Stimulated activated CD8-positive, alpha-beta memory T cell treated with anti-CD3 and anti-CD28 coated beads, Interleukin-7, amount 100 ng/mL, for 4 hours (primary cell): ENCODE measurements at places on chromosomes 12 and 14.
A peak's percentile ranks its signal among the peaks of the same experiment; 100 is the strongest.

- DNase-seq = no peak
Observed at GRCh38 chr12:9345171-9345570, 137.0 kb upstream of the PZP start.

DNA sequence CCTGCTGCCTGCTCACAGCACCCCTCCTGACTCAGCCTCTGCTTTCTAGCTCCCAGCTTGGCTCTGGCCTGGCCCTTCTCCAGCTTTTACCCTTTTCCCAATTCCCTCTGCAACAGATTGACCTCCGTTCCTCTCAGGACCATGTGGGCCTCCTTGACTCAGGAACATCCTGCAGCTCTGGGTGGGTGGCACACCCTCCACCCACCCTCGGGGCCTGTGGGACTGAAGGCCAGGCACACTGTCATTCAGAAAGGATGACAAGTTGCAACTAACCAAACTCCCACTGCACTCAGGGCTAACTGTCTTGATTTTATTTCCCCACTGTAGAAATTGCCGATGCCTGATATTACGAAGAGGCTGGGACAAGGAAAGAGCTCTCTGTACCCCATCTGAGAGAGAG lies 59.4 kb downstream of the HELB start:
- DNase-seq = no peak

DNA sequence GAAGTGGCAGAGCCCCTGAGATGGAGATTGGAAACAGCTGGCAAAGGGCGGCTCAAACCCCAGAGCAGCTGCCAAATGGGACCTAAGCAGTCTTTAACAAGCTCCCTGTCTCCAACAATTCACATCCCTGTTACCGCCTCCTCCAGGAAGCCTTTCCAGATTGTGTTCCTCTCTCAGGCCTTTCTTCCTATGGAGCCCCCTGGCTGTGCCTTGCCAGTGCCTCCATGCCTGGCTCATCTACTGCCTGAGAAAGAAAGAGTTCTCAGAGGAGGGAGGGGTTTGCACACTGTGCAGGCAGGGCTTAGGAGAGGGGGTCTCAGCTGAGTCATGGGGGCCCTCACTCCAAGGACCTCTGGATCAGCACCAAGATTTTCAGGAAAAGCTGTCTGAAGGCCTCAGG lies 8.8 kb upstream of the KRT74 start:
- DNase-seq = no peak

GRCh38 chr14:104634138-104634760 lies 29.7 kb upstream of the TMEM179 start:
- no peak for DNase-seq

- DNase-seq = peak; percentile 46
Observed at GRCh38 chr12:108635201-108635996, 1.7 kb upstream of the SELPLG start.

DNA sequence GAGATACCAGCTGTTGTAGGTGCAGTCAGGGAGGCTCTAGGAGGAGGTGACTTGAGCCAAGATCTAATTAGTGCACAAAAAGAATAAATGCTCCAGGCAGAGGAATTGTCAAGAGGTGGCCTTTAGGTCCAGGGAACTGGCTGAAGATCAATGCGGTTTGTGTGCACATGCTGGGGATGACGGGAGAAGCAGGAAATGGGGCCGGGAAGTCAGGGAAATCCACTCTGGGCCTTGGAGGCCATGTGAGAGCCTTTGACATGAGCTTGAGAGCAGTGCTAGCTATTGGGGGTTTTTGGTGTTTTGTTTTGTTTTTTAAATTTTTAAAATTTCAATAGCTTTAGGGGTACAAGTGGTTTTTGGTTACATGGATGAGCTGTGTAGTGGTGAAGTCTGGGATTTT lies 67.4 kb downstream of the MVK start:
- DNase-seq = no peak

DNA sequence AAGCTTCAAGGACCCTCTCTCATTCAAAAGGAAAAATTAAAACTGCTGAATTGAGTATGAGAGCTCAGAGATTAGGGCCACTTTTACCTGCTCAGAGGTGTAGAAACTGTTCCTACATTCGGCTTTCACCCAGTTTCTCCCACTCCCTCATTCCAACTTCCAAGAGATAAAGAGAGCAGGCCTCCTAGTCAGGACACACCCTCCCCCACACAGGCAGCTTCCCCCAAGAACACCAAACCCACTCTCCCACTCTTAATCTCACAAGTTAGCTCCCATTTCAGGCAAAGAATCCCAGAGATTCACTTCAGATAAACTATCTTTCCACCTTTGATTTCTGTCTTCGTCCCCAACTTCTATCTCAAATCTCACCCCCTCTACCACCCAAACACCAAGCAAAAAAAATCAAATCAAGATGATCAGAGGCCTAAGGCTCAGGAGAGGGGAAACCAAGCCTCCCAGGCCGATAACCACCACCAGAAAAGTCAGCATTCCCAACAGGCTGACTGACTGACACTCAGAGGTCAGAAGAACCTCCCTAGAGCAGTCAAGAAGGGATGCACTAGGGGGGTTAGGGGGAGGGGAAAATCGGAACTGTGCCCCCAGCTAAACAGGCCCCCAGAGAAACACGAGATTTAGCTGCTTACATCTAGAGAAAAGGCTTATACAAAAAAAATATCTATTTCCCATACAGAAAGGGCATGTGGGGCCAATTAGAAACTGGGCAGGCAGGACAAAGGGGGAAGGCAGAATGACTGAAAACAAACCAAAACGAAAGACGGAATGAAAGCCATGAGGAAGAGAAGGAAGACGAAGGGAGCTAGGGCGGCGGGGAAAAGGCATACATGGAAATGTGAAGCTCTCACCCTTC lies 13.2 kb upstream of the CDH24 start:
- no peak for DNase-seq

DNA sequence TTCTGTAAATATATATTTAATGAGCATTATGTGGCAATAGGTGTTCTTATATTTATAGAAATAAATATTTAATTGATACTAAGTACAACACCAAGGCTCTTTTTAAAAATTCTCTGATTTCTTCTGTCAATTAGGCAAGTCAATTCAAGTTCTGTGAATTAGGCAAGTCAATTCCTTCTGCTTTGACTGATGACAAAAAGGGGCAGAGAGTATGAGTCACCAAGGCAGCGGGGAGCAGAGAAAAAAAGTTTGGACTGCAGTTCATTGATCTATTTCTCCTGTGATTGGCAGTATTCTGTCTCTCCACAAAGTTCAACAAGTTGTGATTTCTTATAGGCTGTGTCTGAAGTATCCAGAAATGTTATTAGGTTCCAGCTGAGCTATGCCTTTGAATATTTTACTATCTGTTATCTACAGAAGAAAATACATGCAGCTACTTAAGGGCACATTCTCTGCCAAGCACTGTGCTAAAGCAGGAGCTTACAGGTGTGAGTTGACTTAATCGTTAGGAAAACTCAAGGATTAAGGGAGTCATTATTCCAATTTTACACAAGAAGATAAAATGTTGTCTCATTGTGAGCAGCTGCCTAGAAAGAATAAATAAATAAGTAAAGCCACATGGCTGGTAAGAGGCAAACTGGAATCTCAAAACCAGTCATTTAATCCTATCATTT lies 206.4 kb upstream of the ALG10B start:
- no peak for DNase-seq

- no peak for DNase-seq
Observed at GRCh38 chr14:65286443-65286842, 126.1 kb upstream of the FUT8 start.

- no peak for DNase-seq
Observed at GRCh38 chr12:109764123-109764522, 50.5 kb downstream of the FAM222A start.

- DNase-seq = no peak
Observed at GRCh38 chr12:22536346-22536945, 7.9 kb downstream of the C2CD5 start.

GRCh38 chr14:81447021-81447764 lies 47.1 kb upstream of the STON2 start:
- DNase-seq = no peak

DNA sequence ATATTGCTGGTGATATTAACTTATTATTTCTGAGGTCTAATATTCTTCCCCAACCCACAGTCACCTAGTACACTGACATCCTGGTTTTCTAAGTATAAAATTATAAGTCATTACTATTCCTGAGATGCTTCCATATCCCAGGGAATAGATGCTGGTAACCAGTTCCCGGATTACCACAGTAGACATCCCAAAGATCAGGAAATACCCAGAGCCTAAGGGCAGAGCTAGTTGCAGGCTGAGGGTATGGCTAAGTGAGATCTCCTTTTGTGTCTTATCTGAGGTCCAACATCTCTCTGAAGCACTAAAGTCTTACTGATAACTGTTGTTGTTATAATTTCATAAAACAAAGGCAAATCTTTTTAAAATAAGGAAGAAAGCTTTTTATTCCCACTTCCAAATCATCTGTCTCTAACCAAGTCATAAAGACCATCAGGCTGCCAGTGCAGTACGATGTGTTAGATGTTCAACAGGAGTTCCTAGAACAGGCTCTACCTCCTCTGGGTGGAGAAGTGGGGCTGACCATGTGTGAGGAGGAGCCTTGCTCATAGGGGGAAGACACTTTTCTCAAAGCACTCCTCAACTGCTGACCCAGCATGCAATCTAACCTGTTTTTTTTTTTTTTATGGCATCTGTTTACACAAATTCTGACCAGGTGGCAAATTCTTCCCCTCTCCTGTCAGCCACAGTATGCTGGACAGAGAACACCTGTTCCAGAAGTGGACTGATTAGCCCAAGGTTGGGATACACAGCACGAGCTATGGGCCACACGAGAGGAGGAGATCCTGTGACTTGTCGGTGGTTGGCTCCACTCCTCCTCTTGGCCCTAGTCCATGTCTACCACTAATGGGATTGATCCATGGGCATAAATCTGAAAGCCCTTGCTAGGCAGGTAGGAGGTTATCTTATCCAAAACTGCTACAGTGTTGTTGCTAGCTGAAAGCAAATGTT lies 16.1 kb upstream of the GRIP1 start:
- no peak for DNase-seq

DNA sequence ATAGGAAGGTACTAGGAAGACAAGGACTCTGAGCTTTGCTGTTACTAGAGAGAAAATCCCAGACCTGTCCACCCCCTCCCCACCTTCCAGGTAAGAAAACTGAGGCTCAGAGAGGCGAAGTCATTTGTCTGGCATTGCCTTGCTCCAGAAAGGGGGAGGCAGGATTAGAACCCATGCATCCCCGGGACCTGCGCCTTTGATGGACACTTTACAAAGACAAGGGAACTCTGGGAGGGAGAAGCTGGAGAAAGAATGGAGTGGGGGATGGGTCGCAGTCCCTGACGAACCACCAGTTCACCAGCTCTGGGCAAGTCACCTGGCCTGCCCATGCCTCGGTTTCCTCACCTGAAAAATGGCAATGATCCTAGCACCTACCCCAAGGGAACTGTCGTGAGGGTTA lies 10.8 kb downstream of the TRPV4 start:
- no peak for DNase-seq

- DNase-seq = no peak
Observed at GRCh38 chr14:57610631-57611030, 117.0 kb upstream of the CCDC198 start.

DNA sequence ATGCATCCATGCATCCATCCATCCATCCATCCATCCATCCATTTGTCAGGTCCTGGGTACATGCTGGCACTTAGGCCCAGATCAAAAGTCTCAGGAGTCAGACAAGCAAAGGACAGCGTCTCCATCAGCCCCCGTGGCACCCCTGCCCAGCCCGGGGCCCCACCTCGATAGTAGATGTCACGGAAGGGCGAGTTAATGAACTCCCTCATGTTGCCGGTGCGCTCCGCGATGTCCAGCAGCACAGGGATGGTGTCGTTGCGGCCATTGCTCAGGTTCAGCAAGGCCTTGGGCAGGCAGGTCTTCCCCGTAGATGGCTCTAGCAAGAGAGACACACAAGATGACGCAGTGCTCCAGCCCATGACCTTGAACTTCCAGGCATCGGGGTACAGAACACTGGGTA lies 30.4 kb downstream of the TRPV4 start:
- DNase-seq = no peak

- no peak for DNase-seq
Observed at GRCh38 chr12:76927170-76927784, 48.5 kb upstream of the CSRP2 start.

DNA sequence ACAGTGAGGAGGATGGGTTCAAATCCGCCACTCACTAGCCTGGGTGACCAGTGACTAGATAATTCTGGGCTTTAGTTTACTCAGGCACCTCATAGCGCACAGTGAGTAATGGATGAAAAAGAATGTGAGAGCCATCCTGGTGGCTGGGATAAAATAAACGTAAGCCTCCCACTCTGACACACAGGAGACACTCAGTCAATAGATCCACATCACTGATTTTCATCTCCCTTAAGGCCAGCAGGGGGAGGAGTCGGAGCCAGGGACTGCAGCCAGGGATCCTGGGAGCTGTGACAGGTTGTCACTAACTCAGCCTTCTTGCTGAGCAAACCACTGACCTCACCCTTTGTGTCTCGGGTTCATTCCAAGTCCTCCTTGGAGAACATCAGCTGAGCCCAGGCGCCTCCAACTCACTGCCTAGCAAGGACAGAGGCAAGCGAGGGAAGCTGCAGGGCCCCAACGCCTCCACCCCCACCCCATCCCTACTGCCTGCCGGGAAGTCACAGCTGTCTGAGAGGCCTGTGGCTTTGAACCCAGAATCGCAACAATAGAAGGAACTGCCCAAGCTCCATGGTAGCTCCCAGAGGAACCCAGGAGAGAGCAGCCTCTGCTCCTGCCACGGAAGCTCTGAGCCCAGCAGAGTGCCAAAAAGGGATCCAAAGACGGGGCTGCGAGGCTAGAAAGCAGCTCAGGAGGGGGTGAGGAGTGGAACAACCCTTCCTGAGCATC lies 30.7 kb downstream of the PXN start:
- DNase-seq = no peak

DNA sequence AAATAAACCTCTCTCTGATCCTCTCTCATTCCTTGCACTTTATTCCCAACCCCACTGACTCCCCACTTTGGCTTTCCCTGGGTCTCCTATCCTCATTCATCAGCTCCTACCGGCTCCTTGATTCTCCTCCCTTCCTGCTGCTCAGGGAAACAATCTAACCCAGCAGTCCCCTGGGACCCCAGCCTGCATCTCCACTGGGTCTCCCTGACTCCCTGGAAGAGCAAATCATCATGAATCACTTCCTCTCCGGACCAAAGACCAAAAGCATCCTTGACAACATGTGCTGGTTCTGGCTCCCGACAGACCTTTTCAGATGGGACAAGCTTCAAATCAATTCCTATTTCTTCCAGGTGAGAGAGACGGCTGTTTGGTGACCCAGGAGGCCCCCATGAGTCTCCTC lies 76.6 kb downstream of the HSPB8 start:
- DNase-seq = no peak

GRCh38 chr14:91113829-91114078 lies at the start of gene DGLUCY:
TSS of gene DGLUCY (plus strand) at chr14:91114073. CDS start at chr14:91160295, 46,222 bp downstream.
- DNase-seq = peak; percentile 51

GRCh38 chr14:64209444-64210131 lies 84.6 kb downstream of the ESR2 start:
- no peak for DNase-seq

GRCh38 chr14:61282746-61283145 lies 1.6 kb upstream of the TMEM30B start:
- no peak for DNase-seq

- no peak for DNase-seq
Observed at GRCh38 chr12:108319277-108320234, 19.6 kb downstream of the CMKLR1 start.

GRCh38 chr14:56390859-56391258 lies 188.7 kb upstream of the TMEM260 start:
- no peak for DNase-seq

GRCh38 chr12:89827592-89827991 lies 119.0 kb upstream of the ATP2B1 start:
- no peak for DNase-seq
